RPMI8226 (cell line): ENCODE measurements at places on chromosomes 5 and 9.

DNA sequence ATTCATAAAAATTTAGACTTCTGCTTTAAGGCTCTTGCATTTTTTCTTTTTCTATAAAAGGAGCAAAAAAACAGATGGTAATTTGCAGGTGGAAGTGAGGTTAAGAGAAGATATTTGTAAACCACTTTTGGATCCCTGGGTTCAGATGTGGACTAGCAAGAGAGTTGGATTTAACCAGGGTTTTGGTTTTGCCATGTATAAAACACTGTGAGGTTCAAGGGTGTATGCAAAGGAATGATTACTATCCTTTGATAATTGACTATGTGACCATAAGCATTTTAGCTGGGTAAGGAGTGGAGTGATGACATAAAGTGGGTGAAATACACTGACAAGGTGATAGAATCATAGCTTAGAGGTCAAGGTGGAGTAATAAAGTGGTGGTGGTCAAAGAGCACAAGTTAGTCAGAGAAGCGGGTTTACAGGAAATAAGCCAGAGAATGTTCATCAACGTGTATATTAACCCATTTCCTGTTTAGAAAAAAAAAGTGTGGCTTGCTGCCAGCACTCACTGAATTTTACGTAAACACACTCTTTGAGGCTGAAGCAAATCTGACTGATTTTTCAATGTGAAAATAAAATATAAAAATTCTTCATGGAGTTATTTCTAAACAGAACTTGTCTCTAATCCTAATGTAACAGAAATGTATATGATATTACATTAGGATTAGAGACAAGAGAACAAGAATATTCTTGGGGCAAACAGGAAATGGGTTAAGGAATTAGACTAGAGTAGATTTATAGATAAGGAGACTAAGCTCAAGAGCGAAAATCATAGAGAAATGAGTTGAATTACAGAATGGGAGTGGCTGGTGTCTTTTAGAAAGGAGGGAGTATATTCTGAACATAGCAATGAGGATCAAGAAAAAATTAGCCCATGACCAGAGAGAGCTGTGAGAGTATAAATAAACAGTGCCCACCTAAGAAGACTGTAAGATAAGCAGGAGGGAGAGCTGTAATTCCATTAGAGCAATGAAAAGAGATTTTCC lies 74.5 kb downstream of the CDKN2A start:
- DNase-seq, result peak; percentile 80

DNA sequence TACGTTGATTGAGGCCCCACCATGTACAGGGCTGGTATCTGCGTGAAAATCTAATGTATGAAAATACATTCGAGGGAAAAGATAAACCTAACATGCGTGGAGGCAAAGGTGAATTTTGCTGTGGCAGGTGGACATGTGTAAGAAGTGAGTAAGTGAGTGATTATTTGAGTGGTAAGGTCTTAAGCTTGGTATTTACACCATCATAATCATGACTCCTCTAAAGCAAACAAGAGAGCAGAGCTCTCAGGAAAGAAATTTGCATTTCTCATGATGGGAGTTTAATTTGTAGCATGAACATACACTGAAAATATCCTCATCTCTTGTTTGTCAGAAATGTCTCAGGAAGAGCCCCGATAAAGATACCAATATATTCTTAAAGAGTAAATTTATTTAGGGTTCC lies 260.6 kb downstream of the PSAT1 start:
- DNase-seq, result no peak

GRCh38 chr5:173622183-173623047 lies 6.0 kb upstream of the BOD1 start:
- no peak for DNase-seq

GRCh38 chr9:20722221-20722620 lies 38.2 kb downstream of the FOCAD start:
- no peak for DNase-seq

DNA sequence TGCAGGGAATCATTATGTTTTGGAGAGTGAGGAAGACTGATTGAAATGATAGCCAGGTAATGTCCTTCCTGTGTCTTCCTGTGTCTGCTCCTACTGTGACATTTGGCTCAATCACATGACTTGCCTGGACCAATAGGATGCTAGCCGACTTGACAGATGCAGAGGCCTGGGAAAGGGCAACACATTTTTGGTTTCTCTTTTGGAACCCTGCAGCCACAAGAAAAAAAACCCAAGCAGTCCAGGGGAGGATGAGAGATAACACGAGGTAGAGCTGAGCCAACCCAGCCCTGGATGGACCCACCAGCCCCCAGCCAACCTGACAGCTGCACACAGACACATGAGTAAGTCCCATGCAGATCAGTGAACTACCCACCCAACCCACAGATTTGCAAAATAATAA lies 256.1 kb upstream of the SMARCA2 start:
- peak; percentile 77 for DNase-seq

DNA sequence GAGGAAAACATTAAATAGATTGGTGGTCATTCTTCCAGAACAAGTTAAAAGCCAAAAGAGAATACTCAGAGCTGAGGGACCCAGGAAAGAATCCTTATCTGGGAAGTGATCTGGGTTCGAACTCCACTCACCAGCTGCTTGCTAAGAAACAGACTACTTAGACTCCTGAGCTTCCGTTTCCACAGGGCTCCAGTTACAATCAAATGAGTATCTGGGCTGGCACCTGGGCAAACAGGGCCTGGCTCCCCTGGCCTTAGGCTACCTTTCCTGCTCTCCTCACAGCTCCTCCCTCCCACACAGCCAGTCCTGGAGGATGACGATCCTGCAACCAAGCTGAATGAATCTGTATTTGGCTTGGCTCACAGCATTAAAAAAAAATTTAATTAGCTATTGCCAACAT lies 2.5 kb downstream of the MAPK9 start:
- no peak for DNase-seq

DNA sequence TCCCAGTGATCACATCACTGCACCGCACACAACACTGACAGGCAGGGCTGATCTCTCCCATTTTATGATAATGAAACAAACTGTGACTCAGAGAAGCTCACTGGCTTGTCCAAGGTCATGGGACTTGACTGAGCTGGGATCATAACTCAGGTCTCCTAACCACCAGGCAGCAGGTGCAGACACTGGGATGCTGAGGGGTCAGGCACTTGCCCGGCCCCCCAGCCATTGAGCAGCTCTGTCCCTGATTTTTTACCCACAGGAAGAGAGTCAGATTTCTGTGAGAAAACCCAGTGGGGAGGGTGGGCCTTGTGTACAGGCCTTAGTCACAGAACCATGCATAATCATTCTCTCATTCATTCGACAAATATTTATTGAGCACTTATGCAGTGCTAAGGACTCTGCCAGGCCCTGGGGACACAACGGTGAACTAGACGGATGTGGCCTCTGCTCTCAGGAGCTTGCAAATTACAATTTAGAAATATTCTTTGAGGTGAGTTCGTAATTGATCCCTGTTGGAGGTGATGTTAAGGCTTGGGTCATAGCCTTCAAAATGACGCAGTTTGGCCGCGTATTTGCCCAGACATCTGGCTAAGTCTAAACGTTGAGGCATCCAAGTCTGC lies 54.5 kb upstream of the TGFBR1 start:
- DNase-seq, result no peak

GRCh38 chr5:33834334-33834733 lies 57.5 kb downstream of the ADAMTS12 start:
- DNase-seq, result no peak

DNA sequence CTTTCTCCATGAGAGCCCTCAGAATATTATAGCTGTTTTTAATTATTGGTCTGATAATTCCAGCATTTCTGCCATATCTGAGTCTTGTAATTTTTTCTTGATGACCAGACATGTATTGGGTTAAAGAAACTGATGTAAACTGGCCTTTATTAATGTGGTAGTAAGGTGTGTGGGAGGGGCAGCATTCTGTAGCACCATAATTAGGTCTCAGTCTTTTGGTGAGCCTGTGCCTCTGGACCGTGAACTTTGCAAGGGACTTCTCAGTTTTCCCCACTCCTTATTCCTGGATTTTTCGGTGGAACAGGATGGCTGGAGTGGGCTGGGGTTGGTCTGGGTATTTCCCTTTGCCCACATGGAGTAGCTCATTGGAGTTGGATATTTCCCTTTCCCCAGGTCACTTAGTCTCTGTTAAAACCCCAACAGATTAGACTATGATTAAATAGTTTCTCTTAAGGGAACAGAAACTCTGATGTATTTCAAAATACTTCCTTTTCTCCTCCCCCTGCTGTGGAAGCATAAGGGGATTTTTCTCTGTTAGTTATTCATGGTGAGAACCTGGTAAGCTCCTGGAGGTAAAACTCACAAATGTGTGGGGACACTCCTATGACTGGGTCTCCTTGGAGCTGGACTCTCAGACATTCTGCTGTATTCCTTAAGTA lies 52.4 kb downstream of the FSD1L start:
- no peak for DNase-seq

DNA sequence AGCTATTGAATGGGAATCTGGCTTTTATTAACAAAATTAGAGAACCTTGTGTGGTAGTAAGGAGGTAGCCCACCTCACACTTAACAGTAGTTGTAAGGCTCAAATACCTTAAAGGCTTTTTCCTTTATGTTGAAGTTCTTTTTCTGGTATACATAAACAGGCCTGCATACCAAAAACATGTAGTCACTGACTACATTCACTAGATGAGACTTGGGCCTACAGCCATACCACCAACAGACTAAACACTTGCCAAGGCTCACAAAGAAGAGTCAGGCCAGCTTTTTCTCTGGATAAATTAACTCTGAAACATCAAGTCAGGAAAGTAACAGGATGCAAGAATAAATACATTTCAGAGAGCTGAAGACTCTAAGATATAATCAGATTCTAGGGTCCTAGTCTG lies 78.6 kb upstream of the MPDZ start:
- no peak for DNase-seq

DNA sequence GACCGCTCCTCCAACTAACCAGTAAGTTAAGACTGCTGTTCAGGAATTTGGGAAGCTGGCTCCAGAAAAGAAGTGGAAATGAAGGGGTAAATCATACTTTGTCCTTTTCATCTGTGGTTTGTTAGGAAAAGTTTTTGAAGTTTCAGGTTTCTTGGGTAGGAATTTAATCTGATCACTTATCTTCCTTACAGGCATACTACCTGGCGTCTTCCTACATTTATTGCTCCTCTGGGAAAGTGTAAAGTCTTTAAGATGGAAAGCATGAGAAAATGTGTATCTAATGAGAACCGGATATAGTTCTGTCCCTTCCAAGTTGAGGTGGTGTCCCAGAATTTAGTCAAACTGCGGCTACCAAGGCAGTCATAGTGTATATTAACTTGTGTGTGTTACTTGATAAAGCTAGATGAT lies 1.3 kb downstream of the RASA1 start:
- DNase-seq, result no peak

- DNase-seq, result no peak
Observed at GRCh38 chr5:132760049-132760420, 12.8 kb downstream of the CCNI2 start.

DNA sequence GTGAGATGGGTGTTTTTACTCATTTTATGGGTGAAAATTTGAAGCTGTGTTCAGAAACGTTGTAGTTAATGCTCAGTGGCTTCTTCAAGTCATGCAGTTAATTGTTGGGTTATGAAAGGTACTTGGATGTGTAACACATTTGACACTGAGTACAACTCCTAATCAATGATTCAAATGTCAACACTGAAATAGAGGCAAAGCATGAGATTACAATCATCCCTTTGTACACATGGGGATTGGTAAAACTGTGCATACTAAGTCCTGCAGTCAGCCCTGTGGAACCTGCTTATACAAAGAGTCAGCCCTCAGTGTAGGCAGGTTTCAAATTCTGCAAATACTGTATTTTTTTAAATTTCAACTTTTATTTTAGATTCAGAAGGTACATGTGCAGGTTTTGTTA lies 3.3 kb downstream of the ABLIM3 start:
- DNase-seq, result no peak

DNA sequence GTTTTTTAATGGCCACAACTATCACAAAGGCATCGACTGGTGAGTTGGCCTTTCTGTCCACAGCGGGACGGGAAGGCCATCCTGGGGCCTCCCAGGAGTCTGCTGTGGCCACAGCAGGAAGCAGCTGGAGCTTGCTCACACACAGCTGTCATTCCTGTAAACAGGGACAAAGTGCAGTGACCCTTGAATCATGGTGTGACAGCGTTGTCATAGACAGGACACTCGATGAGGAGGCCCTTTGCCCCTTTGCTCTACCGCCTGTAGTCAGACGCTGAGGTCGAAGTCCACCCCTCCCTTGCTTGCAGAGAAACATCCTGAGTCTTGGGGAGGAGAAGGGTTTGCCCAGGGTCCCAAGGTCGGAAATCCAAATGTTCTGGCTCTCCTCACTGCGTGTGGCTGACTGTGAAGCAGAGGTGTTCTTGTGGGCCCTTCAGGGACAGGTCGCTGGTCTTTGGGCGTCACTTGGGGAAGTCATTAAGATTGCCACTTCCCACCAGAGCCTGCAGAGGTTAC lies 35.1 kb downstream of the NDST1 start:
- no peak for DNase-seq

DNA sequence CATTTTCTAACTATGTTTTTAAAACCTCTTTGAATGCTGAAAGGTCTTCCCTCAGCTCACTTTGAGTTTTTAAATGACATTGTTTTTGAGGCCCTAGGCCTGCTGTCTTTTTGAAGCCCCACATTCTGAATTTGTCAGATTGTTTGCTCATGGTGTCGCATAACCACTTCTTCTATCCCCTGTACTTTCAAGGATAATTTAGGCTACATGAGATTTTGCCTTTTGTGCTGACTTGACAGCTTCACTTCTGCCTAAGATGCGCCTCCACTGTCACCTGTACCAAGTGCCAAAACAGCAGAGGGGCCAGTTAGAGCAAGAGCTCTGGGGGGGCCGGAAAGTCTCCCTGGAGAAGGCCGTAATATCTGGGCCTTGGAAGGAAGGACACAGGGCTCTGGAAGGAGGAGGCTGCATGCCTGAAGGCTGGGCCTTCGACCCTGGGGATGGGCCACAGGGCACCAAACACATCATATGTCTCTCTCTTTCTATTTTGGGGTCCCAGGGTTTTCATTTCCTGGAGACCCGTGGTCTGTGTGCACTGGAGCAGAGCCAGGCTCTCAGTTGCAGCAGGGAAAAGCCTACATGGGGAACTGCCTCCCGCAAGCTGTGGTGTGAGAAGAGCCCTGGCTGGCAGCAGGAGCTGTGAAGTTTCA lies 49.1 kb downstream of the NDST1 start:
- DNase-seq, result peak; percentile 16

- no peak for DNase-seq
Observed at GRCh38 chr5:116271446-116272025, 186.7 kb downstream of the COMMD10 start.

- DNase-seq, result no peak
Observed at GRCh38 chr5:38557308-38557710, 863 bp upstream of the LIFR start.

DNA sequence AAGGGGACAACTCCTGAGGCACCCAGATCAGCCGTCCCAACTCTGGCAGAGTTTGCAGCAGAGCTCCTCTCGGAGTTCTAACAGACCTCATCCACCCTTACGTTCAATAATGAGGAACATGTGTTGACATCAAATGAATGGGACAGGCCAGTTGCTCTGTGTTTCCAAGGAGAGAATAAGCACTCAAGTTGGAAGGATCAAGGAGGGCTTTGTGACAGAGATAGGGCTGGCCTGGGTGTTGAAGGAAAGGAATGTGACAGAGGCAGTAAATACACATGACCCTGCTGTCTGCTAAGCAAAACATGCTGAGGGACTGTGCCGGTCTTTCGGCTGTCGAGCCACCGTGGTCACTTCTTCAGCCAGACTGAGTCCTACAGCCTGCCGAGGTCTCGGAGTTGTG lies 48.2 kb downstream of the GPR107 start:
- DNase-seq, result no peak
